ENCODE measurements at places on chromosomes 6 and 20.

- no peaks in the 10 kb centered on the region for H3K4me1 ChIP-seq
- H3K36me3 ChIP-seq: no peaks in the 10 kb centered on the region
- no peak for DNase-seq
- H3K27ac ChIP-seq: no peak overlapping the region
- H3K4me3 ChIP-seq: no peak overlapping the region
- no peaks in the 10 kb centered on the region for H3K27me3 ChIP-seq
These were observed 132.7 kb upstream of the TCF21 start for GRCh38 chr6:133756078-133756695.

DNA sequence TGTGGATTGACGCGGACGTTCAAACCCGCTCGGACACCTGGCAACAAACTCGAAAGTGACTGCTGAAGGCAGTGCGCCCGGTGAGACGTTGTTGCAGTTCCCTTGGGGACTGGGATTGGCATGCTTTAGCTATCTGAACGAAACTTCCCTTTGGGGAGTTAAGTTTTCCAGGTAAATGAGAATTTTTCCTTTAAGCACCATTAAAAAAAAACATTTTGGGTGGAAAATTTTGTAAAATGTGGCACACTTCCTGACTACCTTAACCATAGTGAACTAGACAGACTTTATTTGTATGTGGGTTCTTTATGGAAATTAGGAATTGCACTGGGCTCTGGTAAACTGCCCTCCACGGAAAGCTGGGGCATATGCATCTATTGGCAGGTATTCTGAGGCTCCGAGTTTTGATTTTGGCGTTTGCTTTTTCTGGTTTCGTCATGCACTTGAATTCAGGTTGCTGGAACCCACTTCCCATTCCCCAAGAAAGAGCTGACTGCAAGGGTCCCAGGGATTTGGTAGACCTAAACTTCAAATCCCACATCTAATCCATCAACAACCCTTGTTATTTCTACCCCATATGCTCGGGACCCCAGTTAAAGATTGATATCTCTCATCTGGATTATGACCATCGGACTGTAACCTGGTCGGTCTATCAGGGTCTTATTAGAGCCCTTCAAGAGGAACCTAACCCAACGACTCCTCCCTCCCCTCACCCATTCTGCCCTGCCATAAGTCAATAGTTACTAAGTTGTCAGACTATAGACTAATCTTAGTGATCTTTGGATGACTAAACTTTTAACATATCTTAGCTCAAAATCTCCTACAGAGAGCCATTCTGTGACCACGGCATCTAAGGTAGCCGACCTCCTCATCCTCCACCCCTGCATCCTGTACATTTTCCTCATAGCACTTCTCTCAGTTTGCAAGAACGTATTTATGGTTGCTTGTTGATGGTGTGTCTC lies 800 bp upstream of the DYNLT1 start:
- no peaks in the 10 kb centered on the region for H3K27me3 ChIP-seq
- H3K4me3 ChIP-seq: peak overlapping the region; percentile 81
- peak; percentile 24 for DNase-seq
- H3K27ac ChIP-seq: peak overlapping the region; percentile 97

DNA sequence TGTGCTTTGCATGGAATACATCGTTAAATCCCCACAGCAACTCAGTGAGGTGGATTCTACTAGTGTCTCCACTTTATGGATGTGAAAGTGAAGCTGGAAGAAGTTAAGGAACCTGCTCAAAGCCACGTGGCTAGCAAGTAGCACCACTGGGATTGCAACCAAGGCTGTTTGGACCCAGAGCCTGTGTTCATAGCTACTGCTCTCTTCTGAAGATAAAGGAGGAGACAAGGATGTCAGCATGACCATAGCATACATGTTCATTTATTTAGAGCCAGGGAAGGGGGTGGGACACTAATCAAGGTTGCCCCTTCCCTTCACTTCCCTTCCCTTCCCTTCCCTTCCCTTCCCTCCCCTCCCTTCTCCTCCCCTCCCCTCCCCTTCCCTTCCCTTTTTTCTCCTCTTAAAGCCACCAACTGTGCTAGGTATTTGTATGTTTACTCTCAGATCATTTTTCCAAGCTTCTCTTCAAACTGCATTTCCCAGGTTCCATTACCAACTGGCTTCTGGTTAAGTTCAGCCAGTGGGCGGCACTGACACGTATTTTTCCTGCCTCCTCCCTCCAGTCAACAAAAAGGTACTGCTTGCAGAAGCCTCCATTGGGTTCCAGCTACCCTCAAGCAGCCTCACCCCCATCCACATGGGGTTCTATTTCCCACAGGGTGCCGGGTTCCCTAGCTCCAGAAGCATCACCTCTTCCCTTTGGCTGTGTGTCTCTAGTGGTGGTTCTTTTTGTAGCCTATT lies 134.9 kb downstream of the BCAS1 start:
- no peaks in the 10 kb centered on the region for H3K36me3 ChIP-seq
- no peak for DNase-seq
- peak overlapping the region; percentile 22 for H3K27ac ChIP-seq
- H3K4me3 ChIP-seq: no peak overlapping the region
- H3K27me3 ChIP-seq: no peaks in the 10 kb centered on the region
- H3K4me1 ChIP-seq: peaks cover 28% of the 10 kb centered on the region

GRCh38 chr6:63352544-63353285 lies 32.9 kb upstream of the LGSN start:
- no peak overlapping the region for H3K4me3 ChIP-seq
- no peaks in the 10 kb centered on the region for H3K27me3 ChIP-seq
- DNase-seq: no peak
- no peak overlapping the region for H3K27ac ChIP-seq
- no peaks in the 10 kb centered on the region for H3K4me1 ChIP-seq

DNA sequence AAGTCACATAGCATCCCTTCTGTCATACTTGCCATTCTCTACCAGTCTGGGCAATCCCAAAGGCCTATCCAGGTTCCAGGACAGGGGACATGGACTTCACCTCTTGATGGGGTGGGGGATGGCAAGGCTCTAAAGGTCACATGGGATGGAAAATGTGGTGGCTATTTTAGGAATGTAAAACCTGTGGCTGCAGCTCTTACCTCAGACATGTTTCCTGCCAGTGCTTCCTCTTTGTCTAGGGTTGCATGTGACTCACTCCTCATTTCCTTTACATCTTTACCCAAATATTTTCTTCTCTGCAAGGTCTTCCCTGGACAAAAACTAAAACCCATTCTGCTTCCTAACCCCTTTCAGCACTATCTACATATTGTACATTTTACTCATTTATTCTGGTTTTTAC lies 135.7 kb downstream of the BTBD3 start:
- no peaks in the 10 kb centered on the region for H3K27me3 ChIP-seq
- DNase-seq: no peak
- no peaks in the 10 kb centered on the region for H3K36me3 ChIP-seq
- no peaks in the 10 kb centered on the region for H3K4me1 ChIP-seq
- H3K4me3 ChIP-seq: no peak overlapping the region

DNA sequence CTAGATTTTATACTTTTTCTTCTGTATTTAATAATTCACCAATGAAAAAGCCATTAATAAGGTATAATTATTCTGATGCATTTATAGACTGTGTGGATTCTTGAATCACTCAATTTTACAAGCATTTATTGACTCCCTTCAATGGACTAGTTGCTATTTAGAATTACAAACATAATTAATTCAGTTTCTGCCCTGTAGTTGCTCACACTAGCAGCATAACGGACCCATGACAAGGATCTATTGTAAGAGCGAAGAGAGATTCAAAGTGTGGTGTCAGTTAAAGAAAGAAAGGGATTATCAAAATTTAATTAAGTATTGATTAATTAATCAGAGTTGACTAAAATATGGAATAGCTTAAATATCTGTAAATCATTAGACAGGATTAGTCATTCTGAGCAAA lies 602.6 kb upstream of the PTCHD4 start:
- no peak for DNase-seq
- H3K27ac ChIP-seq: no peak overlapping the region
- no peaks in the 10 kb centered on the region for H3K36me3 ChIP-seq
- H3K4me3 ChIP-seq: no peak overlapping the region

GRCh38 chr6:44029444-44030185 lies 97.6 kb downstream of the MRPL14 start:
- no peaks in the 10 kb centered on the region for H3K27me3 ChIP-seq
- DNase-seq: no peak
- no peaks in the 10 kb centered on the region for H3K36me3 ChIP-seq

DNA sequence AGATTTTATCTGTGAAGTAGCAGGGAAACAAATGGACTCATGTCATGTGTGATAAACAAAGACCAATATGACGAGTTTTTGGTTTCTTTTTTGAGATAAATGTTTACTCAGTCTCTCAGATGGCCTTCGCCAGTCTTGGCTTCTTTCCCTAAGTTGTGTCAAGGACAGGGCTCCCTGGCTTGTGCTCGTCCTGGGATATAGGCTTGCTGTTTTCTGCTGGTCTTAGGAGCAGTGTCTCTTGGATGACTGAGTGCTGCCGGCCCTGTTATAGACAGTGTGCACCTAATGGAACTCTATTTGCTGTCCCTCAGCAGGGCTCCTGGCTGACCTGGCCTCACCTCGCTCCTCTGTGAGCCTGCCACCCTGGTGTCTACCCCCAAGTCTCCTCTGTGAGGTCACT lies 324.1 kb upstream of the SYNCRIP start:
- H3K4me1 ChIP-seq: no peaks in the 10 kb centered on the region
- H3K4me3 ChIP-seq: no peak overlapping the region
- no peaks in the 10 kb centered on the region for H3K27me3 ChIP-seq
- no peak for DNase-seq
- no peak overlapping the region for H3K27ac ChIP-seq
- no peaks in the 10 kb centered on the region for H3K36me3 ChIP-seq

DNA sequence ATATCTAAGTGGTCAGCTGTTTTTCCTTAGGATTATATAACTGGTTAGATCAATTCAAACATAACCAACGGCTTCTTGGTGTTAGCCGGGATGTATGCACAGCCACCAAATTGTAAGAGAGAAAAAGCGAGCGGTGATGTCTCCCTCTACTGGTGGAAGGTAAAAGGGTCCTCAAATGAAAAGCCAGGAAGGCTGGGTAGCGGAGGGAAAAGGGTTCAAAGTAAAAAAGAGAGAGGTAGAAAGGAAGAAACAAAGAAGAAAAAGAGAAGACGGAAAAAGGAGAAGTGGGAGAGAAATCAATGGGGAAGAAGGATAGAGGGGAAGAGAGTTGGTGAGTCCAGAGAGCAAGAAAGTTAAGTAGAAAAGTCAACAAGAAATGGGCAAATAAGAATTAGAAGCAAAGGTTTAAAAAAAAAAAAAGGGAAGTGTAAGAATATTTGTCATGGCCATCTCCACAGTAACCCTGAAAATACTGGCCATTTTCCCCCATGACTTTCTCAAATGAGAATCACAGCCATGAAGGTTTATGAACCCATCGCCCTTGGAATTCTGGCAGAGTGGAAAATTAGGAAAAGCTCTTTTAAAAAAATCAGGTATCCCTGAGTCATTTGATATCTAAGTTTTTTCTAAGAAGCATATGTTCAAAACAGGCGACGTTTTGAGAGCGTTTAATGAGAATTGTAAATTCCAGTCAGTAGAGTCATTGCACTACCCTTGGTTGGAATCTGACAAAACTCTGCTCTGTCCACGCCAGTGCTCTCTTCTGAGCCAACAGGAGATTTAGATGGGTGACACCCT lies 155.6 kb upstream of the SNX9 start:
- no peak overlapping the region for H3K4me3 ChIP-seq
- H3K27me3 ChIP-seq: no peaks in the 10 kb centered on the region
- H3K36me3 ChIP-seq: no peaks in the 10 kb centered on the region
- DNase-seq: peak; percentile 53
- peaks cover 15% of the 10 kb centered on the region for H3K4me1 ChIP-seq

DNA sequence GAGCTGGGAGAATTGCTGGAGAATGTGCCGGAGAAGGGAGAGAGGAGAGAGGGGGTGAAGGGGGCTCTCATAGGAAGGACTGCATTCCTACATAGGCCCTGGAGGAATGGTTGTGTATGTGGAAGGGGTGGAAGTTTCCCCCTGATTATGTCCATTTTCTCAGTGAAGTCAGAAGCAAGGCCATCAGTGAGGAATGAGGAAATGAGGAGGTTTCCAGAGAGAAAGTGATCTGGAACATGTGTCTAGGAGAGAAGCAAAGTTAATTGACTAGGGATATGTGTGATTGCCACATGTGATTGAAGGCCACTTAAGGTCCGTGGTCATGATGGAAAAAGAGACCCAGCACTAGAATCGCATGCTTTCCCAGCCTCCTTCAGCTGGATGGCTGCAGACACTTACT lies 42.3 kb downstream of the TBPL1 start:
- H3K27me3 ChIP-seq: no peaks in the 10 kb centered on the region
- no peak overlapping the region for H3K27ac ChIP-seq
- DNase-seq: no peak
- H3K36me3 ChIP-seq: no peaks in the 10 kb centered on the region

DNA sequence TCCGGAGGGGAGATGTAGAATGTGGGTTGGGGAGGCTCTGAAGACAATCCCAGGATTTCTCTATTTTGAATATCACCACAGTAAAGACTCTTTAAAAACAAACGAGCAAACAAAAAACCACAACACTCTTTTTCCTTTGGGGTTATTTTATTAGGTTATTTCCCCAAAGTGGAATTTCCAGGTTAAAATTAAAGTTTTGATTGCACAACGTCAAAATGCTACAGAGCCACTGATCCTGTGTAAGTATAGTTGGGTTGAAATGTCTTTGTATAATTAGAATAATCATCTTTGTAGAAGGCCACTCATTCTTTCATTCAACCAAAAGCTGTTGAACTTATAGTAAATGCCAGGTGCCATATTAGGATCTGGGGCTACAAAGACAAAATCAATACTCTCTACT lies 19.6 kb upstream of the PIM1 start:
- H3K27ac ChIP-seq: no peak overlapping the region
- H3K4me1 ChIP-seq: peaks cover 3% of the 10 kb centered on the region
- no peaks in the 10 kb centered on the region for H3K36me3 ChIP-seq
- H3K27me3 ChIP-seq: no peaks in the 10 kb centered on the region

- H3K36me3 ChIP-seq: no peaks in the 10 kb centered on the region
- H3K27ac ChIP-seq: no peak within 1 kb of the TSS
- no peak within 1 kb of the TSS for H3K4me3 ChIP-seq
- no peaks in the 10 kb centered on the region for H3K4me1 ChIP-seq
- no peak for DNase-seq
- H3K27me3 ChIP-seq: peaks cover 5% of the 10 kb centered on the region
These were observed at the start of gene XKR7 for GRCh38 chr20:31967830-31968249. TSS of gene XKR7 (plus strand) at chr20:31968151. CDS start at chr20:31968176, 25 bp downstream.

DNA sequence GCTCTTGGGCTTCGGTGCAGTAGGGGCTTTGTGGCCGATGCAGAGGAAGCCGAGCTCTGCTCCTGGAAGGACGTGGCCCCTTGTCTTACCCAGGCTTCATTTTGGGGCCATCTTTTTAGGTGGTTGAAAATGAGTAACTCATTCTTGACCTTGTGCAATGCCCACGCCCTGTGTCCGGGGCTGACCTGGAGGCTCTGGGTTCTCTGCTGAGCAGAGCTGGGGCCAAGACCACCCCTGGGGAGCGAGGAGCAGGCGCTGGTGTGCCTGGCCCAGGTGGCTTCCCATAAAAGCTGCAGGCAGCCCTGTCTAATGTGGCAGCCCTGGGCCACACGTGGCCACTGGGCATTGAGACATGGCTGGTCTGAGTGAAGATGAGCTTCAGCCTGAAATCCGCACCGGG lies 25.7 kb downstream of the NTSR1 start:
- peaks cover 7% of the 10 kb centered on the region for H3K4me1 ChIP-seq
- H3K27ac ChIP-seq: no peak overlapping the region
- no peak overlapping the region for H3K4me3 ChIP-seq
- H3K27me3 ChIP-seq: no peaks in the 10 kb centered on the region
- DNase-seq: no peak

GRCh38 chr6:26329763-26330511 lies 35.1 kb upstream of the BTN3A2 start:
- H3K4me3 ChIP-seq: no peak overlapping the region
- peaks cover 20% of the 10 kb centered on the region for H3K4me1 ChIP-seq
- peak; percentile 56 for DNase-seq
- H3K27me3 ChIP-seq: peaks cover 7% of the 10 kb centered on the region
